ENCODE measurements at places on chromosomes 3 and 15.

DNA sequence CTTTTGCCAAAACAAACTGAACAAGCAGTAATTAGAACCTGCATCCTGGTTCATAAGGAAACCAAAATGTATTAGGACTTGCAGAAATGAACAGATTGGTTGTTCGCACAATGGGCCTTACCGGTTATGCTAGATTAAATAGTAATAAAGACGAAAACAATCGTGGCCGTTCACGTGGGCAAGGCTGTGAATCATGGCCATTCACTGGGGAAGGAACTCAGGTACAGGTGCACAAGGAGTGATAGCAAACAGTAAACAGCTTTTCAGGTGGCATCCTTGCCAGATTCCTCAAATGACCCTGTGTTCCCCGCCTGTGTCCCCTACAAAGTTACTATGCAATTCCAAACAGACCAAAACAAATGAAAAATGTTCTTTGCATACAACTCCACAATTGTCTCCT is 8.2 kb downstream of the LRIG1 start:
- DNase-seq: no peak

GRCh38 chr15:61517335-61517734 is 288.2 kb upstream of the RORA start:
- no peak for DNase-seq

DNA sequence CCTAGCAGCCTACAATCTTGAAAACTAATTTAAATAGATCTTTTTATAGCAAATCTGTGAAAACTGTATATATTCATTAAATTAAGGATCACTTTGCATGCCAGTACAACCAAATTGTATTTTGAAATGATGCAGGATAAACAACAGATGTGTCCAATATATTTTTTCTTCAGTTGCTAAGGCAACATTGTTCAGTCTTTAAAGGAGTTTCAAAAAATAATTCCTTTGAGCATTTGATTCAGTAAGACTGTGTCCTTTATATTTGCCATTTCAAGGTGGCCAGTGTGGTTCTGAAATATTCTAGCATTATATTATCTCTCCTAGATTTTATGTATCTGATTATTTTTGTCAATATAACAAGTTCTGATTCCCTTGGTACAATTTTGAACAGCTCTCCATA is 254.7 kb downstream of the PLOD2 start:
- DNase-seq: no peak

- no peak for DNase-seq
Observed at GRCh38 chr15:96416934-96417759, 86.6 kb downstream of the NR2F2 start.

DNA sequence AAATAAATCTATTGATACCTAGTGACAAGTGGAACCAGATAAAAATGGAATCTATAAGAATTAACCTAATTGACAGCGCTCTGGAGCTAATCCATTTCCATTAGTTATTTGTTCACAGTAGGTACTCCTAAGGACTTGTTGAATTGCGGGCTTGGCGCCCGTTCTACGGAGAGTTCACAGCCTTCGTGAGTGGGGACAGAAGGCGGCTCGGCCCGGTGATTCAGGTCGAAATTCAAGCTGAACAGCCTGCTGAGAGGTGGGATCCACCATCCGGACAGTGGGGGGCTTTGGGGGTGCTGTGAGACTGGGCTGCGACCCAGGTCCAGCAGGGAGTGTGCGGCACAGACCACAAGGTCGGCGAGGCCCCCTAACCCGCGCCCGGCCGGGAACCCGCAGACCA is 779 bp upstream of the CTNNB1 start:
- no peak for DNase-seq

GRCh38 chr3:144636833-144637232 is 665.2 kb downstream of the DIPK2A start:
- no peak for DNase-seq

DNA sequence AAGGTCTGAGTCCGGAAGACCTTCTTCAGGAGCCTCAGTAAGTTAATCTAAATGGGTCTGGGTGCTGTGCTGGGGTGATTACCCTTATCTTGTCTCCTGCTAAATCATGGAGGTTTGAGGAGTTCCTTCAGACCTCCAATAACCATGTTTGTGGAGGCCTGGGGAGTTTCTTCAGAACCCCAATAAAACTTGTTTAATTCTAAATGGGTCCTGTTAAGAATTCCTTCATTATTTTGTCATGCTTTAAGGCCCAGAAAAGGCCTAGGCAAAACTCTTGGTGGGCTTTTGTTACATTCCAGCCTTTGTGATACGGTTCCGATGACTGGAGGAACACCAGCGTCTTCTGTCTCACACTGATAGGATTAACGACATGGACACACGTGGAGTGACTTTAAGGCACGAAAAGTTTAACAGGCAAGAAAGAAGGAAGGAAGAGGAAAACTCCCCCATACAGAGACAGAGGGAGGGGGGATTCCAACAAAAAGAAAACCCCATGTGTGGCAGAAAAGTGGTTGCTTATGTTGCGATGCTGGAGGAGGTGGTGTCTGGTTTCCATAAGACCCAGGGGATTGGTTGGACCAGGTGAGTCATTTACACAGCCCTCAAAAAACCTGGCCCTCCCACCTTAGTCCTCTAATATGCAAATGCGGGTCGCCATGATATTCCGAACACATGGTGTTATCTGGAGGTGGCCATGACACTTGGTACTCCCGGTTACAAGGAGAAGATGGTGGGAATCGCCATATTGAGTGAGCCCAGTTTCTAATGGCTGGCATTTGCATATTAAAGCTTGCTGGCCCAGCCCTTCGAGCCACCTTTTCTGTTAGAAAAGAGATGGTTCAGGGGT is 72.6 kb upstream of the MFGE8 start:
- no peak for DNase-seq

DNA sequence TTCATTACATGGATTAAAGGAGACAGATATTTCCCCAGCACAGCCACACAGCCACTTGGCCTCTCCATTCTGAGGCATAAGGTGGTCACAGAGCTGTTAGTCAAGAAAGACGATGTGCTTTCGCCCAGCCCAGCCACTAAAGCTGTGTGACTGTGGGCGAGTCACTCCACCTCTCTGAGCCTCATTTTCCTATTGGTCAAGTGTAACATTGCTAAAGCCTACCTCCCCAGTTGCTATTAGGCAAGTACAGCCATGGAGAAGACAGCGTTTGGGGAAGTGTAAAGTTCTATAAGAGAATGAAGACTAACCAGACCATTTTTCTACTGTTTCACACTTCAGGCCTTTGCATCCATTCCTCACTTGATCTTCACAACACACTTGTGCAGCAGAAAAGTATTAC is 24.1 kb downstream of the TMEM40 start:
- DNase-seq: no peak

DNA sequence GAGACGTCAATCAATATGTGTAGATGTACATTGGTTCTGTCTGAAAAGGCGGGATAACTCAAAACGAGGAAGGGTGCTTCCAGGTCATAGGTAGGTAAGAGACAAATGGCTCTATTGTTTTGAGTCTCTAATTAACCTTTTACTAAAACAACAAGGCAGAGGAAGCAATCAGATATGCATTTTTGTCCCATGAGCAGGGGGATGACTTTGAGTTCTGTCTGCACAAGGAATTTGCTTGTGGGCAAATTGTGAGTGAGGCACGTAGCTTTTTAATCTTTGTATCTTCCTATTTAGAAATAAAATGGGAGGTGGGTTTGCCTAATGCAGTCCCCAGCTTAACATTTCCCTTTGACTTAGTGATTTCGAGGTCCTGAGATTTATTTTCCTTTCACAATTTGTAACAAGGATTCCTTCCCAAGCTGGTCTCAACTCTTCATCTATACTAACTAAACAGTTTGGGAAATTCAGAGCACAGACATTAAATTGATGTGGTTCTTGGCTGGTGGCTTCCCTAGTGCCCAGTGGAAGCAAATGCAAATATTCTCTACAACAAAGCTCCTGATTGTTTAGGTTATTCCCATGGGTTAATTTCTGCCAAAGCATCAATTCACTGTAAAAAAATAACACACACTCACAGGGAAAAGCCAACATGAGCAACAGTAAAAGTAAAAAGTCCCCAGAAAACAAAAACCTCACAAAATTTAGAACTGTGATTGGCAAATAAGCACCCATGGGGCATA is 738.8 kb upstream of the SGO1 start:
- DNase-seq: no peak

DNA sequence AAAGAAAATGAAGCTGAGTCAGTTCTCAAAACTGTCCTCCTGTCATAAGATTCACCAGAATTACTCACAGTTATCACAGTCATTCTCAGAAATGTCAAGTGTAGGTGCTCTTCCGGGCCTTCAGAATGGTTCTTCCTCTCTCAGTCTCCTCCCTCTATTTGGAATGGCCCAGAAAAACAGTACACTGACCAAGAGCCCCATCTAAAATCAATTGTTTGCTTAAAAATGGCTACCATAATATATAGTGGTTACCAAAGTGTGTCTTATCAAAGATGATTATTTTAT is 99.8 kb downstream of the MECOM start:
- DNase-seq: no peak

DNA sequence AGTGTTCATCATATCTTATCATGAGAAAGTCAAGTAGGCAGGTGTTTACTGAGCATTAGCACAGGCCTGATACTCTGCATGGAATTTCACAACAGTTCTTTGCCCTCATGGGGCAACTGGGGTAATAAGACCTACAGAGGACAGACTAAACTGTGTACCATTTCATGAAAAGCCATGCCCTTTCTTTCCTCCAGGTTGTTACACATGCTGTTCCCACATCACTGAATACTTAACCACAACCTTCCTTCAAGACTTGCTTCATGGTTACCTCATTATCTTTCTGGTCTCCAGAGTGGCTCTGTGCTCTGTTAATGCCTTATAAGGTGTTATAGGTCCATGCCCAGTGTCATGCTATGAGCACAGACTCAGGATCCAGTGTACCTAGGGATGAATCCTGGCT is 28.2 kb upstream of the RSL24D1 start:
- no peak for DNase-seq

- no peak for DNase-seq
Observed at GRCh38 chr3:185717121-185717520, 107.7 kb downstream of the IGF2BP2 start.

DNA sequence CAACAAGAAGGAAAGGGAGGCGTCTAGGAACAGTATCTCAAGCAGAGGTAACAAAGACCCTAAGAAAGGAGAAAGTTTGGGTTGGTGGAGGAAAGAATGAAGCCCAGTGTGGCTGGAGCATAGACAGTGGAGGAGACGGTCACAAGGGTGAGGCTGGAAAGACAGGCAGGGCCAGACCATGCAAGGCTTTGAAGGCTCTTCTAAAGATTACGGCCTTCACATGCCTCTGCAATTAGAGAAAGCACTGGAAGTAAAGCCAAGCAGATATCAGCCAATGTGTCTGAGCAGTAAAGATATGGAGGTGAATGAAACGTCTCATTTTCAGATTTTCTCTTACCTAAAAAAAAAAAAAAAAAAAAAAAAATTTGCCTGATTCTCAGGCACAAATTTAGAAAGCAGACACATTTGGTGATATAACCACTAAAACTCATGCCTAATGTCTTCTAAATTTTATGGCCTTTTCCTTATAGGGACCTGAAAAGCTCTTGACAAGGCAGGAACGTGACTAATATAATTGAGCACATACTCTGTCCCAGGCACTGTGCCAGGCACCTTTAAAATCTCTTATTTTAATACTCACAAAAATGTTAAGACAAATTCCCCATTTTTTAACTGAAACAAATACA is 184.1 kb downstream of the MECOM start:
- no peak for DNase-seq

DNA sequence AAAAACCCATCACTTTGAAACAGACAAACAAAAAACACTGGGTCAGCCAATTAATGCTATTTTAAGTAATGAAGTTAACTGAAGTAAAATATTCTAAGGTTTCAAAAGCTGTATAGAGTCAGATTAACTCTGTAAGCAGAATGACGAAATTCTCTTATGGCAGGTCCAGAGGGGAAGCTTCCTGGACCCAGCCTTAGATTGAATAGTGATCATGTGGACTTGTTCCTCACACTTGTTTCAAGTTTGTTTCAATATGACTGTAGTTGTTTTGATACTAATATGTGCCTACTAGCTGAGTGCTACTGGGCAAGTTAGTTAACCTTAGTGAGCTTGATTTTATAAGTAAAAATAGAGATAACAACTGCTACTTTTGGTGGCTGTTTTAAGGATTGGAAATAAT is 32.6 kb downstream of the PLS1 start:
- DNase-seq: no peak

DNA sequence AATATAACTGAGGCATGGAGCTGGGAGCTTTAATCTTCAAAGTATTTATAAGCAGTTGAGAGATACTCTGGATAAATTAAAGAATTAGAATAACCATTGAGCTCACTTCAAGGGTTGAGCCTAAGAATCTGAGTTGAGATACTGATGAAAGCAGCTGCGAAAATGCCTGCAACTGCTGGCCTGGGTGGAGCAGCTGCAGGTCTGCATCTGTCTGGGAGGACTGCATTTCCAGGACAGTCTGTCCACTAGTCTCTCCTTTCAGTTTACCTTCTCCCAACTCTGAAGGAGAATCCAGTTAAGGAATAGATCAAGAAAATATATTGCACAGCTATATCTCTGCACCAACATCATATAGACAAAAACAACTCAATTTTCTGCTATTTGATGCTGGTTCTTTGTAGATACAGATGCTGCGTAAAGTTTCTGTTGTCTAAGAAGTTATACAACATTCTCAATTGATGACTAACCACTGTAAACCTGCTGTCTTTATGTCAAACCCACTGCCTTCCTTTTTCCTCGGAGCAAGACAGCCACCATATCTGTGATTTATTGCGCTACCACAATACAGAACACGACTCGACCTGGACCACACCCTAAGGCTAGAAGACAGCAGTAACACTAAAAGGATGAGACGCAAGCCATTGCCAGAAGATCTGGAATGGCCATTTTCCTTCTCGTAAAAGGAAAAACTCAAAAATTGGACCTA is 245.1 kb downstream of the MAGI1 start:
- DNase-seq: no peak

- no peak for DNase-seq
Observed at GRCh38 chr3:23735062-23735461, 70.7 kb upstream of the UBE2E1 start.

DNA sequence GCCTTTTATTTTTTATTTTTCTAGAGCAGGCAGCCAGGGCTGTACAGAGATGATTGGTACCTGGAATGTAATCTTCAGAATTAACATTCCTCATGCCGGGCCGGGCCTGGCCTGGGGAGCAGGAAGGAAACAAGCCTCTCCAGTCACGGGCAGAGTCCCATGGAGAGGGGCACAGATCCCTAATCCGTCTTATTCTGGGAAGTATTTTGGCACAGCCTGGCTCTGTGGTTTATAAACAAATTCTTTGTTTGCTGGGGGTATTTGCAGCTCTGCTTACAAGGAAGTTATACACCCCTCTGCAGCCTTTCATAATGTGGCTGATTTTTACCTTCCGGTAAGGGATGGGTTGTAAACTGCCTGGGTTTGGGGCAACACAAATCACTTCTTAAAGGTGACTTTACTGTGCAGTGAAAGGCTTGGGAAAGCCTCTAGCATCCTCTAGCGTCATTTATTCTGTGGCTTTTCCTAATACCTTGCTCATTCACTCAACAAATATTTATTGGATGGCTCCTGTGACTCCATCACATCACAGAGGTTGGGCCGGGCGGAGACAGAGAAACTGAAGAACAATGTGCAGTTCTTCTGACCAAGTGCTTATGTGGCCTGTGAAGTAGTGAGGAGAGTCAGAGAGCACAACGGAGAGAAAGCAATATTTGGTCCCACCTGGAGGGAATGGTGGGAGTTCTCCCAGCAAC is 2.7 kb downstream of the SLC6A20 start:
- DNase-seq: no peak

GRCh38 chr15:40932156-40932555 is 3.0 kb downstream of the DLL4 start:
- DNase-seq: no peak

GRCh38 chr3:196280689-196281440 is 6.7 kb downstream of the PCYT1A start:
- DNase-seq: no peak

All from stimulated activated naive CD4-positive, alpha-beta T cell treated with Interleukin-2 at 50 U/mL for 16 hours (primary cell).